ENCODE measurements at places on chromosomes 5 and 9.
A peak's percentile ranks its signal among the peaks of the same experiment; 100 is the strongest.

DNA sequence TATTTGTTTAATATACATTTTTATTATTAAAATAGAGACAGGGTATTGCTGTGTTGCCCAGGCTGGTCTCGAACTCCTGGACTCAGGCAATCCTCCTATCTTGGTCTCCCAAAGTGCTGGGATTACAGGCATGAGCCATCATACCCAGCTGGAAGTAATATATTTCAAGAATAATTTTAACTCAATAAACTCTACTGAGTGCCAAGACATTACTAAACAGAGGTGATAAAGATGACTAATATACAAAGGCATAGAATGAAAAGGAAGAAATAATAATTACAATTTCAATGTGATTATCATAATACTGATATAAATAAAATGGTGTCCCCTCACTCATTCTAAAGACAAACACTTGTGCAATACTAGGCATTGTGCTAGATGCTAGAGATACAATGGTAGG lies 13.9 kb downstream of the GOLPH3 start:
- H3K4me1 ChIP-seq, result peaks cover 10% of the 10 kb centered on the region
- no peaks in the 10 kb centered on the region for H3K27me3 ChIP-seq
- peaks cover 25% of the 10 kb centered on the region for H3K36me3 ChIP-seq
- H3K4me3 ChIP-seq, result no peak overlapping the region
- no peak for DNase-seq

DNA sequence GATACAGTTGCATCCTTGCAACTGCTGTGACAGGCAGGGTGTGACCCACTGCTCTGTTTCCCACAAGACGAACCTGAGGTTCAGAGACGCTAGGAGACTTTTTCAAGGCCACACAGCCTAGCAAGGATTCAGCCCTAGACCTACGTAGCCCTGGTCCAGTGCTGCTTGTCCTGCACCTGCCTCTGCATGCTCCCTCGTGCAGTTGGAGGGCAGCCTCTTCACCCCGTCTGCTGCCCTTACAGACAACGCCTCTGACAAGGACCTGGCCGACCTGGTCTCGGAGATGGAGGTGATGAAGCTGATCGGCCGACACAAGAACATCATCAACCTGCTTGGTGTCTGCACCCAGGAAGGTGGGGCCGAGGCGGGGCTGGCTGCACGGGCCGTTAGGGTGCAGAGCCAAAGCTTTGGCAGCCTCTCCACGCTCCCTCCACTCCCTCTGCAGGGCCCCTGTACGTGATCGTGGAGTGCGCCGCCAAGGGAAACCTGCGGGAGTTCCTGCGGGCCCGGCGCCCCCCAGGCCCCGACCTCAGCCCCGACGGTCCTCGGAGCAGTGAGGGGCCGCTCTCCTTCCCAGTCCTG lies 8.5 kb downstream of the FGFR4 start:
- H3K27me3 ChIP-seq, result peaks cover 2% of the 10 kb centered on the region
- no peaks in the 10 kb centered on the region for H3K36me3 ChIP-seq
- H3K4me3 ChIP-seq, result no peak overlapping the region
- H3K4me1 ChIP-seq, result no peaks in the 10 kb centered on the region

- no peak for DNase-seq
- no peak overlapping the region for H3K27ac ChIP-seq
- H3K36me3 ChIP-seq, result no peaks in the 10 kb centered on the region
- no peak overlapping the region for H3K4me3 ChIP-seq
Observed at GRCh38 chr5:101977729-101978345, 318.2 kb downstream of the SLCO4C1 start.

- peaks cover 19% of the 10 kb centered on the region for H3K27me3 ChIP-seq
- H3K4me3 ChIP-seq, result no peak overlapping the region
- H3K27ac ChIP-seq, result no peak overlapping the region
- H3K4me1 ChIP-seq, result peaks cover 9% of the 10 kb centered on the region
- no peak for DNase-seq
Observed at GRCh38 chr9:130432796-130433167, 12.0 kb upstream of the ASS1 start.

- no peak for DNase-seq
- H3K27me3 ChIP-seq, result peaks cover 2% of the 10 kb centered on the region
- no peaks in the 10 kb centered on the region for H3K4me1 ChIP-seq
- H3K36me3 ChIP-seq, result no peaks in the 10 kb centered on the region
- no peak overlapping the region for H3K4me3 ChIP-seq
Observed at GRCh38 chr5:66475731-66476130, 120.5 kb upstream of the MAST4 start.

DNA sequence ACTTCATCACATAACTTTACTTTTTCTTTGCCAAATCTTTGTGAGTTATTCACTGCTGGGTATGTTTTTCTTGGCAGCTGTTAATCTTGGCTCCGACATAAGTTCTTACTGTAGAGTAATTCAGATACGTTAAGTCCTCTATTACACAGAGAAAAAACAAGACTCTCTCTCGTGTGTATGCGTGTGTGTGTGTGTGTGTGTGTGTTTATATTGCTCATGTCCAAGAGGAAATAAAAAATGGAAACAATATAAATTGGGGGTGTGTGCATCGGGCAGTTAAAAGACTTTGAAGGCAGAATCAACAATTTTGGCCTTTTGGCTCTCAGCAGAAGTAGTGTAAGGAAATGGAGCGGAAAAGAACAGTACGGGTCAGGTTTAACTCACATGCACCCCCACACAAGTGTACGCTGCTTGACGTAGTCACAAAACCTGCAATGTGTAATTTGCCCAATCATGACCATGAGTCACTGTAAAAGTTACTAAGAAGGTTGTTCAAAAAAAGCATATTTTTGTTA lies 67.2 kb upstream of the IFNE start:
- H3K27me3 ChIP-seq, result no peaks in the 10 kb centered on the region
- H3K27ac ChIP-seq, result no peak overlapping the region
- H3K36me3 ChIP-seq, result peaks cover 4% of the 10 kb centered on the region
- H3K4me3 ChIP-seq, result no peak overlapping the region
- H3K4me1 ChIP-seq, result peaks cover 17% of the 10 kb centered on the region
- DNase-seq, result no peak

- H3K4me1 ChIP-seq, result peaks cover 93% of the 10 kb centered on the region
- peak overlapping the region; percentile 60 for H3K27ac ChIP-seq
- peaks cover 23% of the 10 kb centered on the region for H3K36me3 ChIP-seq
Observed at GRCh38 chr5:157600252-157600651, 24.7 kb upstream of the ADAM19 start.

- H3K4me3 ChIP-seq, result no peak overlapping the region
- peaks cover 71% of the 10 kb centered on the region for H3K36me3 ChIP-seq
- DNase-seq, result peak; percentile 17
- H3K4me1 ChIP-seq, result peaks cover 41% of the 10 kb centered on the region
- no peak overlapping the region for H3K27ac ChIP-seq
Observed at GRCh38 chr9:121350993-121351561, 19.0 kb downstream of the STOM start.

- DNase-seq, result no peak
- H3K36me3 ChIP-seq, result no peaks in the 10 kb centered on the region
- no peak overlapping the region for H3K4me3 ChIP-seq
- peaks cover 5% of the 10 kb centered on the region for H3K27me3 ChIP-seq
Observed at GRCh38 chr5:58499231-58499630, 8.0 kb downstream of the GAPT start.

- H3K4me3 ChIP-seq, result no peak overlapping the region
- no peaks in the 10 kb centered on the region for H3K27me3 ChIP-seq
- H3K36me3 ChIP-seq, result no peaks in the 10 kb centered on the region
- DNase-seq, result no peak
- no peak overlapping the region for H3K27ac ChIP-seq
Observed at GRCh38 chr5:112049738-112050137, 292.7 kb upstream of the NREP start.

DNA sequence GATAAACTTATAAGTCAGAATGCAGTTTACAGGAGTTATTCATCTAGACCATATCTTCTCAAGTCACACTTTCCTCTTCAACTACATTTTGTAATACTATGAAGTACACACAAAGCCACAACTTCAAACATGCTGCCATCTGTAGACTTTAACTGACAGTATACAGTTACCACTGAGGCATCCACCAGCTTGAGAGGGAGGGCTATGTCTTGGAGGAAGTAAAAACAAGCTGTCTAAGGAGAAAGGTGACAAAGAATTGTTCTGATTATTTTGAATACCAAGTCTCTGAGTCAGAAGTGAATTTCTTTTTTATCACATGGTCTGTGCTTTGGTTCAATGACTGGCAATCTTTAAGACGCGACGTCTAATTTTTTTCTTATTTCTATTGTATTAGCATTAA lies 97.6 kb upstream of the CDH10 start:
- H3K4me3 ChIP-seq, result no peak overlapping the region
- H3K4me1 ChIP-seq, result no peaks in the 10 kb centered on the region
- no peak for DNase-seq
- H3K27ac ChIP-seq, result no peak overlapping the region
- no peaks in the 10 kb centered on the region for H3K27me3 ChIP-seq

DNA sequence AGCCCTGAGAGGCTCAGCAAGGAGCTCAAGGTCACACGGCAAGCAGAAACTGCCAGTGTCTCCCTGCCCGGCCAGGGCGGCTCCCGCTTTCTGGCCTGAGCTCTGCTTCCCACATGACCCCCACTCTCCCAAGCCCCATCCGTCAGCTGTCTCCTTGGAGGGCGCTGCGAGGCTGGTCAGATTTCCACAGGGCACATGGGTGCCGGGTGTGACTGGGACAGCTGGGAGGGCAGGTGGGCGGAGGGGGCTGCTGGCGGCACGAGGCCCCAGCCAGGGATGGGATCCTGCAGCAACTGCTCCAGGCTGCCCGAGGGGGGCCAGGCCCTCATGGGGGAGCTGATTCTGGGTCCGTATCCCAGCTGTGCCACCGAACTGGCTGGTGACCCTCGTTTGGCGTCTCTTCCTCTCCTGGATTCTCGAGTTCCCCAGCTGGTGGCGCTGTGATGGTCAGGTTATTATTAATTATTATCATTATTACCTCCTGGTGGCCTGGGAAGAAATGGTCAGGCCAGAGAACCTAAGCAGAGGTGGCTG lies 12.9 kb upstream of the WDR38 start:
- no peak overlapping the region for H3K27ac ChIP-seq
- H3K4me3 ChIP-seq, result no peak overlapping the region
- DNase-seq, result no peak

- H3K27me3 ChIP-seq, result no peaks in the 10 kb centered on the region
- no peak overlapping the region for H3K4me3 ChIP-seq
- H3K27ac ChIP-seq, result no peak overlapping the region
- H3K4me1 ChIP-seq, result peaks cover 23% of the 10 kb centered on the region
- H3K36me3 ChIP-seq, result no peaks in the 10 kb centered on the region
Observed at GRCh38 chr5:102835717-102836116, 80.6 kb downstream of the PAM start.

- H3K27ac ChIP-seq, result no peak overlapping the region
- no peak for DNase-seq
- H3K27me3 ChIP-seq, result no peaks in the 10 kb centered on the region
- peaks cover 2% of the 10 kb centered on the region for H3K4me1 ChIP-seq
- no peak overlapping the region for H3K4me3 ChIP-seq
- no peaks in the 10 kb centered on the region for H3K36me3 ChIP-seq
Observed at GRCh38 chr5:39505363-39505762, 80.6 kb upstream of the DAB2 start.

GRCh38 chr5:69432412-69433206 lies 17.7 kb downstream of the MARVELD2 start:
- no peaks in the 10 kb centered on the region for H3K36me3 ChIP-seq
- no peak overlapping the region for H3K27ac ChIP-seq
- DNase-seq, result no peak
- H3K27me3 ChIP-seq, result no peaks in the 10 kb centered on the region
